GM12878 (cell line): ENCODE measurements at places on chromosomes 1 and 21.

DNA sequence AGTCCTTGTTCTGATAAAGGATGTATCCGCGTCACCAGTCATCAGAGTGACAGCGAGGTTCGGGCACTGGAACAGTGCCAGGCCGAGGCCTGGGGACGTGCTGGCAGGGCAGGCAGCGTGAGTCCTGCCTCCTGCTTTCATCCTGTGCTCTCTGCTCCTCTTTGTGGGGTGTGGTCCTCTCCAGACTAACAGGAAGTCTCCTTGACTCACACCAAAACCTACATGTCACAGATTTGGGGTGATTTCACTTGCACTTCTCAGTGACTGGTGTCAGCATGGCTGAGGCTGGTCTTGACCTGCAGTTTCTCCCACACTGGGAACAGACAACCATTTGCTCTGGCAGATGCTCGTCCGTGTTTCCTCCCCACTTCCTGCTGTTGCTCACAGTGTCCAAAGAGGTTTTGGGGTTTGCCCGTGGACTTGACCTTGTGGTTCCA lies 8.8 kb upstream of the NLRP3 start:
- peak; percentile 85 for DNase-seq

DNA sequence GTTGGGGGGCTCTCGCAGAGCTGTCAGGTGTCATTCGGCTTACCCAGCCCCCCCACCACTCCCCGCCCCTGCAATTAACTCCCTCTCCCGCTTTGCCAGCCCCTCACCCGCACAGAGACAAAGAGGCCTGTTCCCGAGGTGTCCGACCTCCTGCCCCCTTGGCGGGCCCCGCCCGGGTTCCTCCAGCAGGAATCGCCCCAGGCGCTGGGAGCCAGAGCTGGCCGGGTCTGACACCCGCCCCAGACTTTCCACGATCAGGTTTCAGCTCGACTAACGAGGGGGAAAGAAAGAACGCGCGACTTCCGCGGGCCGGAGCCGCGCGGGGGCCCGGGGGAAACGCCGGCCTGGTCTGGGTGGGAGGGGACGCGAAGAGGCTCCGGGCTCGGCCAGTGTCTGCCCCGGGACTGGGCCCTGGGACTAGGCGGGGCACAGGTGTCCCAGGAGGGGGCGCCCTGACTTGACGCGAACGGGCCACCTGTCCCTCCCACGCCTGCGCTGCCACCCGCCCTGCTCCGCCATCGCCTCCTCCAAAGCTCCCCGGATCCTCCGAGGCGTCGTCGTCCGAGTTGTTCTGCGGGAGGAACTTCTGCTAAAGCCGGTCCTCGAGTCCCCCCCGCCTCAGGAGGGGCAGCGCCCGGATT lies 36.4 kb upstream of the HHAT start:
- no peak for DNase-seq

DNA sequence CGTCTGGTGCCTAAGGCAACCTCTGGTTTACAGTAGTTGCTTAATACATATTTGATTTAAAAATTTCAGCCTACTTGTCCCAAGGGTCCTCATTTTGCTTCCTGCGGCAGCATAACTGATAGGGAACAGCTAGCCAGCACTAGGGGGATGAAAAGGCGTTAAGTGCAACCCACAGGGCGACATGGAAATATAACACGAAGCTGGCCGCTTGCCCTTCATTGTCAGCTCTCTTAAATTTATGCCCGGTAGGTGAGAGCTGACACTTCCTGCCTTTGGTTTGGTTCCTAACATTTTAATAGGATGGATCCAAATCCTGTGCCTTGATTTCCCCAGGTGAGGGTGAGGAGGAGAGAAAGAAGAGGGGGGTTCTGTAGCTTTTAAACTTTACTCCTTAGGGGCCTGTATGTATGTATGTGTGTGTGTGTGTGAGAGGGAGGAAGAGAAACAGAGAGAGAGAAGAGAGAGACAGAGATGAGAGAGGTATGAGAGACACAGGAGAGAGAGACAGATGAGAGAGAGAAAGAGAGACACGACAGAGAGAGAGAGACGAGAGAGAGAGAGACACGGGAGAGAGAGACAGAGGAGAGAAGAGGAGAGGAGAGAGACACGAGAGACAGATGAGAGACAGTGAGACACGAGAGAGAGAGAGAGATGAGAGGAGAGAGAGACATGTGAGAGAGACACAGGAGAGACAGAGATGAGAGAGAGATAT lies 938 bp upstream of the ACTN2 start:
- DNase-seq: no peak

DNA sequence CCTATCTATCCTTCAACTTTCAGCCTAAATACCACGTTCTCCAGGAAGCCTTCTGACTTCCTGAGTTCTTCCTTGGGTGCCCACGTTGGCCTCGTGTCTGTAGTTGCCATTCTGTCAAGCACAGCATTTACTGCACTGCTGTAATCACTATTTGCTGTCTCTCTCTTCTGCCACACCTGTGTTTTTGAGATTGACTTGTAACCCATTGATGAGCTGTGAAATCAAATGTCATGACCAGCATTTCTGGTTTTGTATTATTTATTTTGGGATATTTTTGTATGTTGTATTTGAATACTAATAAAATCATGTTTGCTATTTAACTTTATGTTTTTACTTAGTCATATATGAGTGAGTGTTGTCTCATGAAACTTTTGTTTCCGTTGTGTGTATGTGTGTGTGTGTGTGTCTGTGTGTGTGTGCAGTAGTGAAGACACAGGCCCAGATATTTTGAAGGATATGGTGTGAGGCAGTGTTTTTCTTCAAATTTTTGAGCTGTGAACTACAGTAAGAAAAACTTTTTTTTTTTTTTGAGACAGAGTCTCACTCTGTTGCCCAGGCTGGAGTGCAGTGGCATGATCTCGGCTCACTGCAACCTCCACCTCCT lies 126.2 kb upstream of the SERBP1 start:
- no peak for DNase-seq

DNA sequence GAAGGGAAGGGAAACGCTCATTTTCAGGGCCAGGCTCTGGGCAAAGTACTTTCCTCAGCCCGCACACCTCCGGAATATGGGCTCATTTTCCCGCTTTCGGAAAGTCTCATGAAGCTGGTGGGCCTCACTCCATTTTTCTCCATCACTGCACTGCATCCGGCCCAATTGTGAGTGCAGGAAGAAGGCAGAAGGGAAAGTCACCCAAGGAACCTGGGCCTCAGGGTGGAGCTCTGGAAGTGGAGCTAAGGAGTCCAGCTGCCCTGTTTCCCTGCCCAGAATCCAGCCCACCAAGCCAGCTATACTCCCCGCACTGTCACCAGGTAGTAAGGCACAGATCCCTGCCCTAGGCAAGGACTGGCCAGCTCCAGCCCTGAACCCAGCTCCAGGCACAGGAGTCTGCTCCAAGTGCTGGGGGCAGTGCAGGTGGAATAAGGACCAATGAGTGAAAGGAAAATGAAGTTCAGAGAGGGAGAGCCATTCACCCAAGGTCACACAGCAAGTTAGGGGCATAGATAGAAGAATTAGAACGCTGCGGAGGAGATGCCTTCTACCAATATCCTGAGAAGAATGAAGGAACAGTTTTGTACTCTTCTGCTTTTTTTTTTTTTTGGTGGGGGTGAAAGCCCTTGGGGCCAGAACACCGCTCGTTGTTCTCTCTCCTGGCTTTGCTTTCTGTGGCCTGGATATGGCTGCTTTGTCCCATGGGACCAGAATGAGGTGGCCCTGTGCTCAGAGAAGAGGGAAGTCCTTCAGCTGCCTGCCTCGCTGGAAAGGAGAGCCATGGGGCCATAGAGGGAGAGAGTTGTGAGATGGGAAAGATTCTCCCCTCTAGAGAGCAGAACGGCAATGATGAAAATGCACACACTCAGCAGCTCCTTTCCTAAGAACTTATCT lies 10.0 kb downstream of the LRP8 start:
- DNase-seq: no peak

- DNase-seq: no peak
Observed at GRCh38 chr1:98176414-98176813, 255.6 kb upstream of the DPYD start.

- no peak for DNase-seq
Observed at GRCh38 chr1:197286634-197287033, 18.6 kb downstream of the CRB1 start.

DNA sequence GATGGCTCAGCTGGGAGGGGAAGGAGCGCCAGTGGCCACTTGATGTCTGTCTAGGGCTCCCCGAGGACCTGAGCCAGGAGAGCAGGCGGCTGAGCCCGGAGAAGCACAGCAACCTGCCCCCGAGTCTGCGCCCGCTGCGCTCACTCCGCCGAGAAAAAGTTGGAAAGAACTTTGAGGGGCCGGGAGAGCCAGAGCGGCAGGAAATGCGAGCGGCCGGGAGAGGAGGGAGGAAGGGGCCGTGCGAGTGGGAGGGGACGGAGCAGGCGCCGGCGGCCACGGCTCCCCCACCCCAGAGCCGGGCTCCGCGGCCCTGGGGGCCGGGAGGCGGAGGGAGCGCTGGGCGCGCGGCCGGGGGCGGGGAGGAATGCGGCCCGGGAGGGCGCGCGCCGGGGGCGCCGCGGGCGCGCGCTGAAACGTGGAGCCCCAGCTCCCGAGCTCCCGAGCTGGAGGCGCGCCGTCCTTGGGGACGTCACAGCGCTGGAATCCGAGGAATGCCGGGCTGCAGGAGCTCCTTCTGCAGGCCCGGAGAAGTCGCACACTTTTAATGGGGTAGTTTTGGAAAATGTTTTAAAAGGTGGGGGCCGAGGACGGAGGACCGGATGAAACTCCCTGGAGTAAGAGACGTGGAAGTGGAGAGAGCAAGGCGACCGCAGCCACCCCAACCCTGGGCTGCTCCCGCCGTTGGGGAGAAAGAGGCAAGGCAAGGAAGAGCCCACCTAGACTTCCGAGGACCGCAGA lies at the start of gene PTPN14:
Gene PTPN14 (minus strand): TSS at position 167 of the 738 bp plus-strand sequence. CDS start 86,799 bp downstream, outside the sequence.
- DNase-seq: no peak

GRCh38 chr1:35264035-35264434 lies 4.5 kb upstream of the ZMYM4 start:
- no peak for DNase-seq
